Muscle of back (tissue), 13 donors: ENCODE measurements at places on chromosomes 6 and 20.

DNA sequence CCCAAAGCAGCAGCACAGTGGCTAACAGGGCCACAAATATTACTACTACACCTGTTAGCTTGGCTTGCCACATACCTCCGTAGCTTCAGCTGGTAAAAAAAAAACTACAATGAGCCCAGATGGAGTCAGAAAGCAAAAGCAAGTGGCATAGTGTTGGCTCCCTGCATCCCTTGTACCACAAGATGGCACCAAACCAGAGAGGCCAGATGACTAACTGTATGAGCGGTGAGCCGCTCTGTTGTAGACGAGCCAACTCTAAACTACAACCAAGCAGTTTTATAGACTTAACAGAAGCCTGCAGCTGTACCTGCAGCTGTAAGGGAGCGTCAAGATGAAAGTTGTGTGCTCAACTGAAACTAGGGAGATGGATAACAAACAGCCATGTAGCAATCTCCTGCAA, 84.5 kb upstream of the MCHR2 start:
- DNase-seq: no peak

GRCh38 chr20:37737826-37738420, 44.1 kb downstream of the CTNNBL1 start:
- DNase-seq: no peak

DNA sequence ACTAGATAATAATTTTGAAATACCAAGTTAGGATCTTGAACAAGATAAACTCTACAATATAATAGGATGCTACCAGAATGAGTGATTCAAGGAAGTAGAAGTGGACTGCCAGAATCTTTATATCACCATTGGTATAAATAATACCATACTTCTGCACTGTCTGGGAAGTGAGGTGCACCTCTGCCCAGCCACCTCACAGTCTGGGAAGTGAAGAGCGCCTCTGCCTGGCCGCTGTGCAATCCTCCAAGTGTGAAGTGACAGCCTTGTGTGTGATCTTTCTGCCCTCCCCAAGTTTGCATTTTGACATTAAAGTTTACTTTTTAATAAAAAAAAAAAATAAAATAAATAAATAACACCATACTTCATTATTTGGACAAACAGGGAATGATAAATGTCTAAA, 18.8 kb downstream of the LATS1 start:
- DNase-seq: no peak

GRCh38 chr20:57968120-57968519, 258.3 kb upstream of the PMEPA1 start:
- DNase-seq: no peak

- DNase-seq: peak; percentile 70
Observed at GRCh38 chr6:143773506-143774150, 69.5 kb upstream of the LTV1 start.

- no peak for DNase-seq
Observed at GRCh38 chr6:44040786-44041185, 86.5 kb downstream of the MRPL14 start.

DNA sequence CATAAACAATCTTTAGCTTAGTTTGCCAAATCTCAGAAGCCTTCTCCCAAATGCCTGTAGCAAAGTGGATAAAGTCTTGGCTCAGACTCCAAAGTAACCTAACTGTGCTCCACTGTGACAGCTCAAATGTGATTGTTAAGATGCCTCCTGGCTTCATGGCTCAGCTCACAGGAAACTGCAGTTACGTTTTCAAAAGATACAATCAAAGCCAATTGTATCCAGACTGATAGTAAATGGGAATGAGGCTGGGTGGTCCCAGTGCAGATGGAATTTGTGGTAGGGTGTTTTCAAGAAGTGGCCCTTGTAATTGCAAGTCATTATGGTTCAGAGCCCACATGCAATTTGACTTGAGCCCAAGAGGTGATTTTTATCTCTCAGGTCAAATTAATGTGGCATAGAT, 151.2 kb upstream of the TAB2 start:
- no peak for DNase-seq

DNA sequence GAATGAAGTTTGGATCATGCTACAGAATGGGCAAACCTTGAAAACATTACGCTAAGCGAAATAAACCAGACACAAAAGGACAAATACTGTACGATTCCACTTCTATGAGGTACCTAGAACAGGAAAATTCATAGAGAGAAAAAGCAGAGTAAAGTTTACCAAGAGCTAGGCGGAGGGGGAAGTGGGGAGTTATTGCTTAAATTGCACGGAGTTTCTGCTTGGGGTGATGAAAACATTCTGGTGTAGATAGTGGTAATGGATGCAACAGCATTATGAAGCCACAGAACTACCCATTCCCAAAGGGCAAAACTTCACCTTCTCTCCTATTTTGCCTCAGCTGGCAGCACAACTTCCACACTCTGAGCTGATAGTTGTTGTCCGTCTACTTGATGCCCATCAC, 6.4 kb upstream of the PDYN start:
- DNase-seq: no peak

DNA sequence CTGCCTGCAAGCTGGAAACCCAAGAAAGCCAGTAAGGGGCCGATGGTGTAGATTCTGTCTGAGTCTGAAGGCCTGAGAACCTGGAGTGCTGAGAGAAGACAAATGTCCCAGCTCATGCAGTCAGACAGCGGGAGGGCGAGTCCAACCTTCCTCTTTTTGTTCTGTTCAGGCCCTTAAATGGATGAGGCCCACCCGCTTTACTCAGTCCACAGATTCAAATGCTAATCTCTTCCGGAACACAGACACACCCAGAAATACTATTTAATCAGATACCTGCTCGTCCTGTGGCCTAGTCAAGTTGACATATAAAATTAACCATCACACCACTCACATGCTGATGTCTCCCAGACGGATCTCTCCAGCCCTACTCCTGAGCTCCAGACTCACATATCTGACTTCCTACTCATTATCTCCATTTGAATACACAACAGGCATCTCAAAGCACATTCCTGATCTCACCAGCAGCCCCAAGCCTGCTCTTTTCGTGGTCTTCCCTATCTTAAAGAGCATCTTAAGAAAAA, 26.7 kb upstream of the SRC start:
- peak; percentile 41 for DNase-seq

DNA sequence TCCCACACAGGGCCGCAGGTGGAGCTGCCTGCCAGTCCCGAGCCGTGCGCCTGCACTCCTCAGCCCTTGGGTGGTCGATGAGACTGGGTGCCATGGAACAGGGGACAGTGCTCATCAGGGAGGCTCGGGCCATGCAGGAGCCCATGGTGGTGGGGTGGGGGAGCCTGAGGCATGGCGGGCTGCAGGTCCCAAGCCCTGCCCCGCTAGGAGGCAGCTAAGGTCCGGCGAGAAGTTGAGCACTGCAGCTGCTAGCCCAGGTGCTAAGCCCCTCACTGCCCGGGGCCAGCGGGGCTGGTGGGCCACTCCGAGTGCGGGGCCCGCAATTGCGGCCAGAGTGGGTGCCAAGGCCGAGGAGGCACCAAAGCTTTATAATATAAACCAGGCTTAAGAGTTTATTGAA, 479.7 kb downstream of the MMUT start:
- DNase-seq: no peak

GRCh38 chr6:22801831-22802230, 232.5 kb downstream of the HDGFL1 start:
- DNase-seq: no peak

- DNase-seq: peak; percentile 81
Observed at GRCh38 chr6:43491750-43492661, 14.6 kb downstream of the TJAP1 start.

- no peak for DNase-seq
Observed at GRCh38 chr6:139174961-139175360, 40.1 kb downstream of the HECA start.

- DNase-seq: peak; percentile 3
Observed at GRCh38 chr6:36033935-36034334, 6.3 kb downstream of the MAPK14 start.

DNA sequence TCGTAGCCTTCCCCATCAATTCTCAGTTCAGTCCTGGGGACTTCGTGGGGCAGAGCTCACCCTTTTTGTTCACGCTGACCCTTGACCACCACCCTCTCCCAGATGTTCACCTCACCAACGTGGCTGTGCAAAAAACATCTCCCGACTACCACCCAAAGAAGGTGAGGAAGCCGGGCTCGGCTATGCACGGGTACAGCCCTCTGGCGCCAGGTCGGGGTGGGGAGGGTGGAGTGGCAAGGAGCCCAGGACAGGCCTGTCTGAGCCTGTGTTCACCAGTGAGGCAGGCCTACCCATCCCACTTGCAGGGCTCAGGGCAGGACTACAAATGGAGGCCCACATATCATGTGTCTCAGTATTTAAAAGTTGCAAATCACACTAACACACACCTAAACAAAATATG, 18.1 kb downstream of the PDRG1 start:
- DNase-seq: no peak

- peak; percentile 59 for DNase-seq
Observed at GRCh38 chr6:56231827-56232226, 15.6 kb downstream of the COL21A1 start.

- DNase-seq: no peak
Observed at GRCh38 chr6:127365874-127366273, 22.5 kb upstream of the ECHDC1 start.

DNA sequence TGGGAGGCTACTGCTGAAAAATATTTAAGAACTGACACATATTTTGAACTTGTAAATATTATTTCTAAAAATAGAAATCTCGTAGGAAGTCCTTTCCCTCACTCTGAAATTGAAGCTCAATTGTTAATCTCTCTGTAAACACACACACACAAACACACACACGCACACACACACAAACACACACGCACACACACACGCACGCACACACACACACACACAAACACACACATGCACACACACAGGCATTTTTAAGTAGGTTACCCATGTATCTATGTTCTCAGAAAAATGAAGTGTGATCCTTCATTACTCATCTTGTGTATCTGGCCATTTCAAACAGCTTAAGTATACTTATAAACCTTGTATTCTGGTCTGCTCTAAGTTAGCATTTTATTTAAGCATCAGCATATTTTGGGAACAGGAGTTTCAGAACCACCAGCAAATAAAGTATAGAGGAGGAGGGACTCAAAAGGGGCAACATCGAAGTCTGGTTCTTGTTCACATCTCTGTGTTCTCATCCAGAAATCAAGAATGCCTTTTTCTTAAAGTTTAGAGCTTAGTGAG, 11.6 kb downstream of the CCN6 start:
- DNase-seq: no peak

DNA sequence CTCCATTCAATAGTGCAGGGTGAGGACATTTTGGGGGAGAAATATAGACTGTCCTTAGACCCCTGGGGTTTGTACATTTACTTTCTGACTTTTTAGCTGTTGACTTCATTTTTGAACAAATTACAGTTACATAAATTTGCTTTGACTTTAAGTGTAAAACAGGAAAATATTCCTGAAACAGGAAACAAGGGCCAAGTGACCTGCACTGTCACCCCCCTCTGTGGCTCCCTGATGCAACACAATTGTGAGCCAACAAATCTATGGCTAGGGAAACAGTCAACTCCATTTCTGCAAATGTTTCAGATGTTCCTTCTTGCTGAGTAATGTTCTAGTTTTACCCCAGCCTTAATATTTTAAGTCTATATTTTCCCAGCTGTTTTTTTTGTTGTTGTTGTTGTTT, 39.8 kb downstream of the HLA-A start:
- no peak for DNase-seq

- no peak for DNase-seq
Observed at GRCh38 chr6:44064948-44065272, 62.3 kb downstream of the MRPL14 start.

- no peak for DNase-seq
Observed at GRCh38 chr20:59403962-59404314, 103.5 kb downstream of the EDN3 start.

GRCh38 chr20:52152416-52152815, 39.2 kb downstream of the ZFP64 start:
- DNase-seq: no peak

- no peak for DNase-seq
Observed at GRCh38 chr20:38336726-38337125, 9.6 kb upstream of the LBP start.

DNA sequence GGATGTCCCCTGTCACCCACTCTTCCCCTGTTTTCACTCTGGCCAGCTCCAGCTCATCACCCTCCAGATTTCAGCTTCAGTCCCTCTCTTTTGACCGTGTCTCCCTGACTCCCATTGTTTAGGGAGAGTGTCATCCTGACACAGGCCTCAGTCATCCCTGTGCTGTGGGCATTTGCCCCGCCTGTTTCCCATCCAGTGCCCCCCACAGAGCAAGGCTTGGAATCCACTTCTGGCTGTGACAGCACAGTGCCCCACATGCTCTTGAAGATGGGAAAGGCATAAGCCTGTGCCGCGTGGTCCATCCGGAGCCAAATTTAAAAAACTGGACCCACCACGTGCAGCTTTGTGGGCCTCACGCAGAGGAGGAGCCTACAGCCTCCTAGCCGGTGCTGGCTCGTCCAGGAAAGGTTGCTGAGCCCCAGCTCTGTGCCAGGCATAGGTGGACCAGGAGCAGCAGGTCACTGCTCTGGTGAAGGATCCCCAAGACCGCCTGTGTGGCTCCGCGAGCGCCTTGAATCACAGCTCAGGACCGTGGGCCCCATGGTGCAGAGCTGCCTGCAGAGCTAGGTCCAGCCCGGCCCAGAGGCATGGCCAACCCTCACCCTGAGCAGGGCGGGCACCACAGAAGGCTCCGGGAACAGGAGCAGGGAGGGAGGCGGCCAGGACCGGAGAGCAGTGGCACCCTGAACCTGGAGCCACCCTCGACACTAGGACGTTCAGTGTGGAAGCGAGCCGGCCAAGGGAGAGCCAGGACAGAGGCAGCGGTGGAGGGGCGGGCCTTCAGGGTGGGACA, 172.8 kb downstream of the CDH4 start:
- no peak for DNase-seq

GRCh38 chr20:40718982-40719729, 30.1 kb upstream of the MAFB start:
- peak; percentile 13 for DNase-seq

DNA sequence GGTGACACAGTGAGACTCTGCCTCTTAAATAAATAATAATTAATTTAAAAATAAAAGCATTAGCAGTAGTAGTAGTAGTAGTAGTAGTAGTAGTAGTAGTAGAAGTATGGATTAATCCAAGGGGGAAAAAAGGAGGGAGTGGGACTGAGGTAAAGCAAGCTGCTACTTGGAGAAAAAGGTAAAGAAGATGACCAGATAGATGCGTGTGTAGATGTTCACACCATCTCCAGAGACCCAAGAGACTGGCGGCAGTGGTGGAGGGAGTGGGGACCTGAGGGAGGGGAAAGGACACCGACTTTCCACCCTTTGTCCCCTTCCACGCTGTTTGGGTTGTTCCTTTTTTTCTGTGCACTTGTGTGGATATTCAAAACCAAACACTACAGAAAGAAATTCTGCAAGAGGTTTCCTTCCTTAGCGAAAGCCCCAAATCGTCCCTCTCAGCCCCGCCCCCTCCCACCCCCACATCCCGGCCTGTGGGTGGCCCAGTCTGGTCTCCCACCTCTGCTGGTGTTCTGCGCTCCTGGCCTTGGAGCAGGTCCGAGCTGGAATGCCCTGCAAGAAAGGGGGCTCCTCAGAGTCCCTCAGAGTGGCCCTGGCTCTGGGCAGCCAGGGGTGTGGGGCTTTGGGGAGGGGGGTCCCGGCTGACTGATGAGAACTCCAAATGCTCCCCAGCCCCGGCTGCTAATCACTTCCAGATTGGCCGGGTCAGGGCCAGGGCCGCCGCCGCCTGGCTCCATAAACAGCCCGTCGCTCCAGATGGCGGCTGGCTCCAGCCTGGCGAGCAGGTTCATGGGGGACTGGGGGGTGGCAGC, 60.2 kb downstream of the UBE2V1 start:
- DNase-seq: peak; percentile 83
